ENCODE measurements at places on chromosomes 4 and X. TPM values are rescaled to one million over a fixed set of nuclear protein-coding genes. Genes with fewer than 3 reads are reported as not detected.

DNA sequence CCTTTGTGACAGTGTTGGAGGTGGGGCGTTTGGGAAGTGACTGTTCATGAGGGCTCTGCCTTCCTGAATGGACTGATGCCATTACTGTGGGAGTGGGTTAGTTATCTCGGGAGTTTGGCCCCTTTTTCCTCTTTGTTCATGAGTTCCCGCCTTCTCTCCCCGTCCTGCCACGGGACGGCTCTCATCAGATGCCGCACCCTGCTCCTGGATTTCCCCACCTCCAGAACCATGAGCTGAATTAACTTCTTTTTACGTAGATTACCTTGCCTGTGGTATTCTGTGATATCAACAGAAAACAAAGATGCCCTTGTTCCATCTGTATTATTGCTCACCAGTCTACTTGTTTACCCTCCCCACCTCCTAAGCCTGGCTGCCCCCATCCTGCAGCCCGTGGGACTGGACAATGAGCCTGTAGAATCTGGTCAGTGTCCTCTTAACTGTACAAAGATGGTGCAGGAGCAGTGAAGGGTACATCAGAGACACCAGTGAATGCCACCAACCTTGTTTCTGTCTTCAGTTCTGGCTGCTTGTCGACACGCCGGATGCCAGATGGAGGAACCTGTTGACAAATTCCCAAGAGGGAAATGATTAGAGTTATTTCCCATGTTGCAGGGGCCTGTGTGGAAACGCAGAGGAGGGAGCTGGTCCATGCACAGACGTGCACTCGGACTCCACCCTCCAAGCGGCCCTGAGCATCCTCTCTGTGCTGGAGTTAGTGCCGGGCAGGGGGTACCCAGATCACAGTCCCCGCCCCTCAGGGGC is 104.7 kb downstream of the ABLIM2 start:
- H3K36me3 ChIP-seq: no peaks in the 10 kb centered on the region
- DNase-seq: no peak
- no peak overlapping the region for H3K4me3 ChIP-seq
- peaks cover 11% of the 10 kb centered on the region for H3K4me1 ChIP-seq
- H3K27me3 ChIP-seq: no peaks in the 10 kb centered on the region
- H3K27ac ChIP-seq: no peak overlapping the region

DNA sequence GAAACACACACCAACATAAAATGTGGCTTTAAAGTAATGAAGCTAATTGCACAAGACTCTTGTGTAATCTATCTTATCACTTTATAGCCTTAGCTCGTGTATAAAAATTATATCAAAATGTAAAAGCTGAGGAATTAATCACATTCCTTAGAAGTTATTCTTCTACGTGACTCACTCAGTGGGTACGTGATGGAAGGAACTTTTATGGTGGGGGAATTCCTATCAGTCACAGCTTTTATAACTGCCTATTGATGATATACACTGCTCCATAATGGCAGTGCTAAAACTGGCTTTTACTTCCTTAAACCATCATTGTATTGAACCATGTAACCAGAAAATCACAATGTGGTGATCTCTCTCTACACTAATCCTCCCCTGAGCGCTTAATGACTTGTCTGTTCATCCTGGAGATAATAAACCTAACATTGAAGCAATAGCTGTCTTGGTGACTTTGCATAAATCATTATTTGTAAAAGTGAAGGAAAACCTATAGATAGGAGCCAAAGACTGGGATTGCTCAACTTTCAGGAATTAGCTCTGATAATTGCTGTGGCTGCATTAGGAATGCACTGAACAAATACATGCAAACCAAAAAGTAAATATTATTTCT is 276.7 kb downstream of the GBA3 start:
- H3K27me3 ChIP-seq: no peaks in the 10 kb centered on the region
- no peak for DNase-seq
- H3K27ac ChIP-seq: no peak overlapping the region
- H3K36me3 ChIP-seq: no peaks in the 10 kb centered on the region

DNA sequence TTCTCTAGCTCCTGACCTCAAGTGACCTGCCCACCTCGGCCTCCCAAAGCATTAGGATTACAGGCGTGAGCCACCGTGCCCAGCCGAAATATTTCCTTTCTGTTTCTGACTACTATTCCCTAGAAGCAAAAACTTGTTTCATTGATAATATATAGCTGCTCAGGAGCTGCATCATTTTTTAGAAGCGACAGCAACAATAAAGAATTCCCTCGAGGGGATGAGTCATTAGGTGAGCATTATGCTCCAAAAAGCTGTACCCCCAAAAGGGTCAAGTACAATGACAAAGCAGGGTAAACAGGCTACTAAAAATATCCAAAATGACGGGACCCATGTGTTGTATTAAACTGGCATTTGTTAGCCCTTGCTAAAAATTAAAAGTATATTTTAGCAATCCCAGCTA is 67.0 kb downstream of the RBM47 start:
- no peaks in the 10 kb centered on the region for H3K27me3 ChIP-seq
- peaks cover 61% of the 10 kb centered on the region for H3K4me1 ChIP-seq
- H3K4me3 ChIP-seq: no peak overlapping the region
- H3K36me3 ChIP-seq: no peaks in the 10 kb centered on the region
- H3K27ac ChIP-seq: peak overlapping the region; percentile 50

GRCh38 chrX:150150076-150150779 is 211.9 kb upstream of the EOLA2 start:
- no peaks in the 10 kb centered on the region for H3K27me3 ChIP-seq
- no peaks in the 10 kb centered on the region for H3K36me3 ChIP-seq
- no peak overlapping the region for H3K27ac ChIP-seq
- H3K4me3 ChIP-seq: no peak overlapping the region

- H3K4me3 ChIP-seq: no peak overlapping the region
- H3K36me3 ChIP-seq: no peaks in the 10 kb centered on the region
- DNase-seq: no peak
- H3K4me1 ChIP-seq: no peaks in the 10 kb centered on the region
- no peaks in the 10 kb centered on the region for H3K27me3 ChIP-seq
These were observed 578.3 kb upstream of the FAT1 start for GRCh38 chr4:187301923-187302322.

DNA sequence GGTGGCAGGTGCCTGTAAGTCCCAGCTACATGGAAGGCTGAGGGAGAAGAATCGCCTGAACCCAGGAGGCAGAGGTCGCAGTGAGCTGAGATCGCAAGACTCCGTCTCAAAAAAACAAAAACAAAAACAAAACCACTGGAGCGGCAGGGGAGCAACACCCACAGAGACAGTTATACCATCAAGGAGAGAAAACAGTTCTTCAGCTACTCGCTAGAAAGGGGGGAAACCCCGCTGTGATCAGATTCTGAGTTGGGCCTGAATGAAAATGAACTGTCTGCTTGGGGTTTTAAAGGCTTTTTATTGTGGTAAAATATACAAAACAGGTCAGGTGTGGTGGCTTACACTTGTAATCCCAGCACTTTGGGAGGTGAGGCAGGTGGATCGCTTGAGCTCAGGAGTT is 16.8 kb upstream of the IRAK1 start:
- H3K4me1 ChIP-seq: no peaks in the 10 kb centered on the region
- H3K4me3 ChIP-seq: no peak overlapping the region
- H3K27me3 ChIP-seq: no peaks in the 10 kb centered on the region
- no peak overlapping the region for H3K27ac ChIP-seq

GRCh38 chrX:82692991-82693390 is 815.1 kb upstream of the POU3F4 start:
- no peak overlapping the region for H3K4me3 ChIP-seq
- DNase-seq: no peak
- no peak overlapping the region for H3K27ac ChIP-seq
- H3K27me3 ChIP-seq: no peaks in the 10 kb centered on the region

DNA sequence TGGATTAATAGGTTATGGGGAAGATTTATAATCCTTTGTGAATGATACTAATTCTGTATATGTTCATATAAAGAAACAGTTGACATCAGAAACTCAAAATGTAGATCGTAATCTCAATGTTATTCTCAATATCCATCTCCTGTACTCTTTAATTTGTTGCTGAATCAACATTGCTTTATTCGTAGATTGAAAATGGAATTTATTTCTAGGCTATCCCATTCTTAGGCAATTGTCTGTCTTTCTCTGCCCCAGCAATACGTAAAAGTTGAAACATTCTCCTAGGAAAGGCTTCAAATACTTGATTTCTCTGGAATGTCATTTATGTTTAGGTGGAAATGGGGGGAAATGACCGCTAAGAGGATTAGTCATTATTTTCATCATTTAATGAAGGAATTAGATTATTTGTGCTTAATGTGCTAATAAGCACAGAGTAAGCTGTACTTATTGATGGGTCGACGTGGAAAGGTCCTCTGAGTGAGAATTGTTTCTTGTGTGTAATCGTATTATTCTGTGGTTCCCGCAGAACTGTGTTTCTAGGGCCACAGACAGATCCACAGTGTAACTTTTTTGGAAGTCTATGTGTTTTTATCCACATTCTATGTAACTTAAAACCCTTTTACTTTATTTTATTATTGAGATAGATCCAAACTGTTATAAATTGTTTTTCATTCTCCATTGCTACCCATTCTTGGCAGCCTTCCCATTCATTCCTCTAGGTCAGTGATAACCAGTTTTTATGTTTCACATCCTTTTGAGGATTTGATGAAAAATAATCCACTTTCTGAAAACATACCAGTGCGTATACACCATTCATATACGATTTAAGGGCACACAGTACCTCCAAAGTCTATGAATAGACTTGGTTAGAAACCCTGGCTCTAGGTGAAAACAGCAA is 262.9 kb downstream of the ARHGAP10 start:
- H3K36me3 ChIP-seq: no peaks in the 10 kb centered on the region
- H3K27me3 ChIP-seq: no peaks in the 10 kb centered on the region
- DNase-seq: no peak

GRCh38 chrX:117835034-117835433 is 281.6 kb downstream of the KLHL13 start:
- H3K27ac ChIP-seq: no peak overlapping the region
- DNase-seq: no peak
- no peak overlapping the region for H3K4me3 ChIP-seq
- H3K27me3 ChIP-seq: no peaks in the 10 kb centered on the region
- H3K4me1 ChIP-seq: no peaks in the 10 kb centered on the region
- H3K36me3 ChIP-seq: no peaks in the 10 kb centered on the region

- H3K27ac ChIP-seq: no peak overlapping the region
- no peak for DNase-seq
- no peaks in the 10 kb centered on the region for H3K4me1 ChIP-seq
- no peaks in the 10 kb centered on the region for H3K27me3 ChIP-seq
- H3K4me3 ChIP-seq: no peak overlapping the region
These were observed 67.8 kb downstream of the HOPX start for GRCh38 chr4:56613101-56613862.

GRCh38 chrX:83845397-83845796 is 15.5 kb upstream of the CYLC1 start:
- no peaks in the 10 kb centered on the region for H3K36me3 ChIP-seq
- H3K27me3 ChIP-seq: no peaks in the 10 kb centered on the region
- peak; percentile 28 for DNase-seq
- no peak overlapping the region for H3K27ac ChIP-seq

GRCh38 chrX:11212741-11213140 is 80.5 kb upstream of the AMELX start:
- no peaks in the 10 kb centered on the region for H3K4me1 ChIP-seq
- H3K27me3 ChIP-seq: no peaks in the 10 kb centered on the region
- no peak overlapping the region for H3K27ac ChIP-seq
- no peak for DNase-seq
- no peaks in the 10 kb centered on the region for H3K36me3 ChIP-seq

GRCh38 chrX:154021131-154021611 is 1.5 kb upstream of the IRAK1 start:
- peak overlapping the region; percentile 89 for H3K27ac ChIP-seq
- DNase-seq: no peak
- H3K4me1 ChIP-seq: peaks cover 21% of the 10 kb centered on the region
- no peak overlapping the region for H3K4me3 ChIP-seq
- no peaks in the 10 kb centered on the region for H3K36me3 ChIP-seq

GRCh38 chrX:123755107-123755506 is 22.3 kb upstream of the THOC2 start:
- no peak for DNase-seq
- H3K36me3 ChIP-seq: no peaks in the 10 kb centered on the region
- no peaks in the 10 kb centered on the region for H3K27me3 ChIP-seq
- no peaks in the 10 kb centered on the region for H3K4me1 ChIP-seq
- H3K4me3 ChIP-seq: no peak overlapping the region

GRCh38 chr4:109444182-109444844 is 10.7 kb downstream of the SEC24B start:
- no peak for DNase-seq
- peaks cover 42% of the 10 kb centered on the region for H3K4me1 ChIP-seq
- no peaks in the 10 kb centered on the region for H3K27me3 ChIP-seq
- H3K27ac ChIP-seq: no peak overlapping the region
- no peaks in the 10 kb centered on the region for H3K36me3 ChIP-seq
- H3K4me3 ChIP-seq: no peak overlapping the region

DNA sequence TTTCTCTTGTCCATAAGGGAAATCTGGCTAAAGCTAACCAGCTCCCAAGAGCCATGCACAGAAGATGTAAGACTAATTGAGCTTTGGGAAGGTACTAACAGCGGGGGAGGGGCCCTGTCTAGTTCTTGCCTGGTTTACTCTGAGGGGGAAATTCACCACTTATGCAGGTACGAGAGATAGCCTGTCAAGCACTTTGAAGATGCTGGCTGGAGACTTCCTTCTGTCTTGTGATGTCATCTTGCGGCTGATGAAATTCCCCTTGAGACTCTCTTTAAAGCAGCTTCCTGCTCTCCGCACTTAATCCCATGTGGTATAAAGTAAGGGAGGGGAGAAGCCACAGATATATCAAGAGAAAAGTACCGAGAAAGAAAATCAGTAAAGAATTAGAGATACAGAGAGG is 345.3 kb downstream of the MAPK10 start:
- H3K36me3 ChIP-seq: no peaks in the 10 kb centered on the region
- no peak overlapping the region for H3K4me3 ChIP-seq
- no peak for DNase-seq
- no peaks in the 10 kb centered on the region for H3K4me1 ChIP-seq
- no peaks in the 10 kb centered on the region for H3K27me3 ChIP-seq
- H3K27ac ChIP-seq: no peak overlapping the region

The PPP1R2C gene
- not detected for total RNA-seq

The BRS3 gene
- not detected for total RNA-seq

The IDH3G gene
- total RNA-seq: 27.7 TPM

The HS3ST1 gene
- 0.99 TPM for total RNA-seq

The TLR8 gene
- total RNA-seq: 0.26 TPM

The EVC gene
- 18.4 TPM for total RNA-seq

The FGFR3 gene
- total RNA-seq: 196 TPM

The CHRDL1 gene
- 13.0 TPM for total RNA-seq

The NPFFR2 gene
- not detected for total RNA-seq

The CXCL10 gene
- not detected for total RNA-seq

The PGRMC2 gene
- total RNA-seq: 20.2 TPM

The CDKL2 gene
- total RNA-seq: 4.6 TPM

The TCP11X2 gene
- total RNA-seq: not detected

The CAPN6 gene
- 6.9 TPM for total RNA-seq

The CCNG2 gene
- 13.5 TPM for total RNA-seq

The BEND2 gene
- under 0.01 TPM for total RNA-seq

The P2RY8 gene
- total RNA-seq: 0.66 TPM
